HepG2 (cell line): ENCODE measurements at places on chromosomes 7 and 10. TPM values are rescaled to one million over a fixed set of nuclear protein-coding genes. Genes with fewer than 3 reads are reported as not detected.
A peak's percentile ranks its signal among the peaks of the same experiment; 100 is the strongest.

DNA sequence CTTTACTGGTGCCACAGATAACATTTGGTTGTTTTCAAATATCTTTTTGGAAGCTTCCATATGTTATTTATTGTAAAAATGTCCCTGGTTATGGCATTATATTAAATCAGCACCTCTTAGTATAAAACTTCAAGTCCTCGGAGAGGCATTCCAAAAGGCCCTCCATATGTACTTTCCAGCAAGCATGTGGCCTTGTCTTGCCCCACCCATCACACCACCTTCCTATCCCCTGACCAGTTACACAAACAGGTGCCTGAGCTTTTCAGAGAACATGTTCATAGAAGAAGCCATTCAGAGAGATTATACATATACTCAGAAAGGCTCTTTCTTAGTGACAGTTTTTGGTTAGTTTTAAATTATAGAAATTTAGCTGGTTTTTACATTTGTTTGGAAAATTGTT lies 92.4 kb upstream of the PRKG1 start:
- H3K27me3 ChIP-seq, result no peaks in the 10 kb centered on the region
- H3K4me1 ChIP-seq, result no peaks in the 10 kb centered on the region
- H3K36me3 ChIP-seq, result no peaks in the 10 kb centered on the region
- H3K27ac ChIP-seq, result no peak overlapping the region
- H3K4me3 ChIP-seq, result no peak overlapping the region
- DNase-seq, result no peak

- H3K4me1 ChIP-seq, result peaks cover 72% of the 10 kb centered on the region
- H3K27ac ChIP-seq, result peak overlapping the region; percentile 60
- no peaks in the 10 kb centered on the region for H3K27me3 ChIP-seq
- peak; percentile 80 for DNase-seq
- H3K4me3 ChIP-seq, result no peak overlapping the region
Measured at GRCh38 chr7:24971333-24972165, 8.4 kb downstream of the OSBPL3 start.

The GIMAP5 gene
- not detected in 2 replicates for total RNA-seq

- H3K4me3 ChIP-seq, result no peak overlapping the region
- H3K27me3 ChIP-seq, result no peaks in the 10 kb centered on the region
- DNase-seq, result no peak
- H3K27ac ChIP-seq, result no peak overlapping the region
- no peaks in the 10 kb centered on the region for H3K36me3 ChIP-seq
- H3K4me1 ChIP-seq, result peaks cover 10% of the 10 kb centered on the region
Measured at GRCh38 chr10:116737627-116738327, 4.6 kb downstream of the HSPA12A start.

DNA sequence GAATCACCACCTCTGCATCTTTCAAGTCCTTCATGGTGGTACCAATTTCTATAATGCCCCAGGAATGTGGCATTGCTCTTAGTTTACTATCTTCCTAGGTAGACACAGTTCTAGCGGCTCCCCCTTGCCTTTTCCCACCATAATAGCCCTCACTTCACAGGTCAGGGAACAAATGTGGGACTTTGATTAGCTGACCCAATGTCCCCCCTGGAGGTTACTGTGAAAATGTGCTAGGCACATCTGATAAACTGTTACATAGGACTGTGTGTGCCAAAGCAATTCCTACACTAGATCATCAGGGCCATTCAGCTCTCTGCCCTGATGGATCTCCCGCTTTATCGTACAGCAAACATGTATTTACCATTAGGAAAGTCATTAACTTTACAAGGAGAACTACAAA lies 94.0 kb downstream of the TWIST1 start:
- no peaks in the 10 kb centered on the region for H3K27me3 ChIP-seq
- no peak overlapping the region for H3K4me3 ChIP-seq
- DNase-seq, result no peak
- no peaks in the 10 kb centered on the region for H3K4me1 ChIP-seq

- no peak for DNase-seq
- H3K36me3 ChIP-seq, result no peaks in the 10 kb centered on the region
- H3K27me3 ChIP-seq, result no peaks in the 10 kb centered on the region
- H3K4me1 ChIP-seq, result peaks cover 24% of the 10 kb centered on the region
- no peak overlapping the region for H3K27ac ChIP-seq
Measured at GRCh38 chr10:50551894-50552293, 71.9 kb downstream of the SGMS1 start.

GRCh38 chr7:3860932-3861331 lies 559.9 kb downstream of the SDK1 start:
- peaks cover under 1% of the 10 kb centered on the region; the same call in 1 of the 2 replicates for H3K4me1 ChIP-seq
- no peaks in the 10 kb centered on the region for H3K27me3 ChIP-seq
- H3K4me3 ChIP-seq, result no peak overlapping the region
- no peak overlapping the region for H3K27ac ChIP-seq
- no peaks in the 10 kb centered on the region for H3K36me3 ChIP-seq
- no peak for DNase-seq

DNA sequence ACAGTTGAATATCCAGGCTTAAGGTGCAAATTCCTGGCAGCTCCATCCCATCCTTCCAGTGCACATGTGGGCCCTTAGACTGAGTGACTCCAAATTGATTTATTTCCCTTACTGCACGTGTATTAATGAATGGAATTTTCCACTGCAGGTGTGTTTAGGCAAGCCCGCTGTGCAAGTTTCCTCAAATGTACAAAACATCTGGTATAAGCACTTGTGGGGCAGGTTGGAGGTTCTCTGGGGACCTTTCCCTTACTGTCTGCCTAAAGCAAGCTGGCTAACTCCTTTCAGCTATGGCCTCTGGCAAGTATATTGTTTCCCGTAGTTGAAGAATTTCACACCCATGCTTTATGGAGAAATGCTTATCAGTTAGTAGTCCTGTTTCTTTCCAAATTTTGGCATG lies 25.3 kb upstream of the GIMAP6 start:
- no peak overlapping the region for H3K4me3 ChIP-seq
- no peaks in the 10 kb centered on the region for H3K36me3 ChIP-seq
- no peaks in the 10 kb centered on the region for H3K4me1 ChIP-seq
- no peaks in the 10 kb centered on the region for H3K27me3 ChIP-seq
- DNase-seq, result no peak
- no peak overlapping the region for H3K27ac ChIP-seq

GRCh38 chr10:51092402-51092801 lies 18.1 kb downstream of the PRKG1 start:
- no peak overlapping the region for H3K4me3 ChIP-seq
- no peaks in the 10 kb centered on the region for H3K4me1 ChIP-seq
- no peak overlapping the region for H3K27ac ChIP-seq
- no peaks in the 10 kb centered on the region for H3K27me3 ChIP-seq
- no peaks in the 10 kb centered on the region for H3K36me3 ChIP-seq
- DNase-seq, result no peak

- H3K27me3 ChIP-seq, result no peaks in the 10 kb centered on the region
- DNase-seq, result peak; percentile 97
- peak overlapping the region; percentile 26 for H3K27ac ChIP-seq
- H3K36me3 ChIP-seq, result peaks cover 84% of the 10 kb centered on the region
- no peak overlapping the region for H3K4me3 ChIP-seq
Measured at GRCh38 chr7:47292832-47293309, 289.0 kb downstream of the TNS3 start.

The DLX5 gene
- total RNA-seq, result not detected in 2 replicates

The MUC12 gene
- total RNA-seq, result not detected in 2 replicates

The SAP25 gene
- total RNA-seq, result 0.15 TPM in 1 of 2 replicates, not detected in the other

GRCh38 chr10:61071580-61071979 lies 127.6 kb upstream of the RHOBTB1 start:
- DNase-seq, result no peak
- H3K27ac ChIP-seq, result no peak overlapping the region
- H3K4me3 ChIP-seq, result no peak overlapping the region
- H3K27me3 ChIP-seq, result no peaks in the 10 kb centered on the region

The MKLN1 gene
- 43.5 and 75.4 TPM in 2 replicates for total RNA-seq

- H3K36me3 ChIP-seq, result no peaks in the 10 kb centered on the region
- peak overlapping the region; percentile 58 for H3K27ac ChIP-seq
- no peaks in the 10 kb centered on the region for H3K27me3 ChIP-seq
- H3K4me1 ChIP-seq, result peaks cover 14% of the 10 kb centered on the region
Measured at GRCh38 chr10:106930751-106931150, 233.8 kb downstream of the SORCS1 start.

The C10orf67 gene
- not detected in 2 replicates for total RNA-seq

- no peak overlapping the region for H3K4me3 ChIP-seq
- DNase-seq, result no peak
- H3K36me3 ChIP-seq, result no peaks in the 10 kb centered on the region
- no peak overlapping the region for H3K27ac ChIP-seq
- H3K4me1 ChIP-seq, result no peaks in the 10 kb centered on the region
Measured at GRCh38 chr10:6694447-6695140, 114.5 kb upstream of the PRKCQ start.

The MYPN gene
- not detected in 2 replicates for total RNA-seq

GRCh38 chr7:151122276-151122675 lies 36.0 kb downstream of the AGAP3 start:
- peaks cover 17% of the 10 kb centered on the region for H3K36me3 ChIP-seq
- H3K27ac ChIP-seq, result no peak overlapping the region
- H3K27me3 ChIP-seq, result no peaks in the 10 kb centered on the region
- no peaks in the 10 kb centered on the region for H3K4me1 ChIP-seq

- no peaks in the 10 kb centered on the region for H3K36me3 ChIP-seq
- H3K27ac ChIP-seq, result no peak overlapping the region
- DNase-seq, result no peak
- H3K27me3 ChIP-seq, result no peaks in the 10 kb centered on the region
Measured at GRCh38 chr7:28840592-28840995, 117.5 kb downstream of the TRIL start.

The TMEM139 gene
- total RNA-seq, result 7.8 and 7.9 TPM in 2 replicates

The MMP21 gene
- total RNA-seq, result not detected in 2 replicates

The GALNT17 gene
- total RNA-seq, result not detected in 2 replicates

DNA sequence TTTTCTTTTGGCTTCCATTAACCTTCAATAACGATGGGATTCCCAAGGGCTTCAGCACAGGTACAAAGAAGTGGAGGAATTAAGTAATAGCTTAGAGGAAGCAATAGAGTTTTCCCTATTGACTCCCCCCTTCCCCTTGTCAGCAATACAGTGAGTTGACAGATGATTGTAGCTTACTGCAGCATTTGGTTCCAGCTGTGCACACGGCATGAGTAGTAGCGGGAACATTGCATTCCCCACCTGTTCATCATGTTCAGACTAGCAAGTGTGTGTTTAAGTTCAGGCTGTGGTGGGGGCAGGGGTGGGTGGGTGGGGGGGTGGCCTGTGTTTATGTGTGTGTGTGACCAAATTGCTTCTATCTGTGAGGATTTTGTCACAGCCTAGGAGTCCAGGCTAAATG lies 4.6 kb upstream of the ADRA2A start:
- no peak overlapping the region for H3K27ac ChIP-seq
- peaks cover 6% of the 10 kb centered on the region for H3K27me3 ChIP-seq
- no peak overlapping the region for H3K4me3 ChIP-seq
- no peaks in the 10 kb centered on the region for H3K4me1 ChIP-seq
- no peaks in the 10 kb centered on the region for H3K36me3 ChIP-seq

The INMT gene
- not detected in 2 replicates for total RNA-seq

GRCh38 chr7:979886-980571 lies 3.0 kb upstream of the CYP2W1 start:
- H3K27ac ChIP-seq, result peak overlapping the region; percentile 100
- peaks cover 1% of the 10 kb centered on the region; the same call in 1 of the 2 replicates for H3K36me3 ChIP-seq
- no peaks in the 10 kb centered on the region for H3K27me3 ChIP-seq
- no peak for DNase-seq

- no peak overlapping the region for H3K27ac ChIP-seq
- DNase-seq, result no peak
- H3K4me3 ChIP-seq, result no peak overlapping the region
- no peaks in the 10 kb centered on the region for H3K36me3 ChIP-seq
- no peaks in the 10 kb centered on the region for H3K27me3 ChIP-seq
- H3K4me1 ChIP-seq, result no peaks in the 10 kb centered on the region; the same call in 1 of the 2 replicates
Measured at GRCh38 chr10:31129880-31130405, 98.3 kb upstream of the ZNF438 start.

- peak overlapping the region; percentile 87 for H3K4me3 ChIP-seq
- DNase-seq, result peak; percentile 41
- no peaks in the 10 kb centered on the region for H3K27me3 ChIP-seq
- peaks cover 44% of the 10 kb centered on the region for H3K4me1 ChIP-seq
Measured at GRCh38 chr7:4683884-4684565, 1.9 kb downstream of the FOXK1 start.

The SMIM30 gene
- 23.5 and 32.1 TPM in 2 replicates for total RNA-seq

GRCh38 chr10:120212275-120212674 lies 244.8 kb upstream of the PLPP4 start:
- no peaks in the 10 kb centered on the region for H3K36me3 ChIP-seq
- H3K4me1 ChIP-seq, result no peaks in the 10 kb centered on the region
- no peak overlapping the region for H3K4me3 ChIP-seq
- no peak overlapping the region for H3K27ac ChIP-seq

DNA sequence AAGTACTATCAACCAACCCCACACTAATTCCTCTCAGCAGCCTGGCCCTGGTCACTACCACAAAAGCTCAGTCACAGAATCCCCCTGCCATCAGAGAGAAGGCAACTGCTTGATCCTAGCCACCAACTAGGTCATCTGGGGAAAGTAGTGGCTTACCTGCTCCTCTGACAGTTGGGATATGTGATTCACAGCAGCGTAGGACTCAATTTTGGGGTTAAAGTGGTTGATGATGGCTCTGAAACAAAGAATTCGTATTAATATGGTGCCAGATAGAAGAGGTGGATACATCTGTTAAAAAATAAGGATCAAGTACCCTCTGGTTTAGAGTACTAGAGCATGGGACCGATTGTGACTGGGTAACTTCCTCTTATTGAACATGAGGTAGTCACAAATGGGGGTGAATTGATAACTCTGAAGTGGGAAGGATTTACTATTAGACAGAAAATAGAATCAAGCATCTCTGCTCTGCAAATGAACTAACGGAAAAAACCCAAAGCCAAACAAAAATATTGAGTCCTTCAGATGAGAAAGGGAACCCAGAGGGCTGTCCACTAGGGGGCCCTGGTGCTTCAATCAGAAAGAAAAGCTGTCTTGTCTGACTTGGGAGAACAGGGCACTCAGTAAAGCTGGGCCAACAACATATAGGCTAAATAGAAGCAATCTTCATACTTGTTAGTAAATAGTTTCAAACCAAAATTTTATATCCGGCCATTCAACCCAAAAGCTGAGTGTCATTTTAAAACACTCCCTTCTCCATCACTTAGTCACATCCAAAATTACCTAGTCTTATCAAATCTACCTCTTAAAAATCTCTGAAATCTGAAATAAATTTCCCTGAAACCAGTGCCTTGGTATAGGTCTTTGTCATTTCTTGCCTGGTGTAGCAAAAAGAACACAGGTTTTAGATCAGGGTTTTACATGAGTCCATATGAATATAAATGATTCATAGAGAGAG lies 45.9 kb upstream of the KCNIP2 start:
- peak; percentile 64 for DNase-seq
- no peak overlapping the region for H3K27ac ChIP-seq
- no peaks in the 10 kb centered on the region for H3K27me3 ChIP-seq
- peaks cover 9% of the 10 kb centered on the region for H3K36me3 ChIP-seq
- H3K4me3 ChIP-seq, result no peak overlapping the region

The SPDYE2 gene
- total RNA-seq, result not detected in 2 replicates

DNA sequence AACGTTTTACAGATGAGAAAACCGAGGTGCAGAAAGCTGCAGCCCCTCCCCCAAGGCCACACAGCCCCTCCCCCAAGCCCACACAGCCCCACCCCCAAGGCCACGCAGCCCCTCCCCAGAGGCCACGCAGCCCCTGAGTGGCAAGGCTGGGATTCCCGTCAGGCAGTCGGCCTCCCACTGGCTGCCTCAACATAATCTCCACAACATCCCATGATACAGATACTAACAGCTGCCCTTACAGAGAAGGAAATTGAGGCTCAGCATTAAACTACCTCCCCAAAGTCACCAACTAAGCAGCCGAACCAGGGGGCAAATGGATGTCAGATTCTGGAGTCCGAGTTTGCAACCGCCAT lies 15.9 kb downstream of the SH3PXD2A start:
- no peak for DNase-seq
- no peaks in the 10 kb centered on the region; the same call in 2 of the 3 replicates for H3K36me3 ChIP-seq
- H3K27me3 ChIP-seq, result no peaks in the 10 kb centered on the region
- H3K4me3 ChIP-seq, result no peak overlapping the region

GRCh38 chr10:104330168-104331110 lies 7.8 kb downstream of the ITPRIP start:
- no peaks in the 10 kb centered on the region for H3K27me3 ChIP-seq
- peak overlapping the region; percentile 27 for H3K4me3 ChIP-seq
- peak; percentile 25 for DNase-seq
- H3K4me1 ChIP-seq, result peaks cover 61% of the 10 kb centered on the region
- no peak overlapping the region for H3K27ac ChIP-seq
- H3K36me3 ChIP-seq, result no peaks in the 10 kb centered on the region

The GRM3 gene
- total RNA-seq, result not detected in 2 replicates
